CD4-positive, alpha-beta T cell treated with Interleukin-2 at 100 ng/mL for 4 hours (primary cell): ENCODE measurements at places on chromosomes 6 and 20.
A peak's percentile ranks its signal among the peaks of the same experiment; 100 is the strongest.

DNA sequence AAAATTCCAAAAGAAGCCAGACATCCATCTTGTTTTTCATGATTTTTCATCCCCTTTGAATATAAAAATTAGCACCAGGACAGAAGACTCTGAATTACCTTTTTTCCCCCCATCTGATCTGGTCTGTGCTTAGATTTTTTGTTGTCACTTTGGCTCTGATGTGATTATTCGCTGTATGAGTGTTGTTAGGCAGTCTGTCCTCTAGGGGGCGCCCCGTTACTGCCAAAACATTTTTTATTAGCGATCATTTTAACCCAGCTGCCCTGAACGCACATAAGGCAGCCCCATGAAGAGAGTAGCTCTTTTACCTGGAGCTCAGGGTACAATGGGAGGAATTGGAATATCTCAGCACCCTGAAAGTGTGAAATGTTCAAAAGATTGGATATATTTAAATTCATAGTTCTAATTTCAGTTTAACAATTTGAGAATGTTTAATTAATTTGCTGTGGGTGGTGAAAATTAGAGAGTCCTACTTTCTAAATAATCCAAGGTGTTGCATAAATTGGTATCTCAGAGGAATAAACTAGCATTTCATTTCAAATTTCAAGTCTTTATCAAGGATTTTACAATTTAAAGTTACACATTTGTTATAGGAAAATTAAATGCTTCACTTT, 60.8 kb downstream of the PRPH2 start:
- DNase-seq: peak; percentile 89

GRCh38 chr6:128479048-128479666, 41.2 kb downstream of the PTPRK start:
- DNase-seq: no peak

- DNase-seq: no peak
Measured at GRCh38 chr6:25173951-25174474, 105.2 kb upstream of the CARMIL1 start.

DNA sequence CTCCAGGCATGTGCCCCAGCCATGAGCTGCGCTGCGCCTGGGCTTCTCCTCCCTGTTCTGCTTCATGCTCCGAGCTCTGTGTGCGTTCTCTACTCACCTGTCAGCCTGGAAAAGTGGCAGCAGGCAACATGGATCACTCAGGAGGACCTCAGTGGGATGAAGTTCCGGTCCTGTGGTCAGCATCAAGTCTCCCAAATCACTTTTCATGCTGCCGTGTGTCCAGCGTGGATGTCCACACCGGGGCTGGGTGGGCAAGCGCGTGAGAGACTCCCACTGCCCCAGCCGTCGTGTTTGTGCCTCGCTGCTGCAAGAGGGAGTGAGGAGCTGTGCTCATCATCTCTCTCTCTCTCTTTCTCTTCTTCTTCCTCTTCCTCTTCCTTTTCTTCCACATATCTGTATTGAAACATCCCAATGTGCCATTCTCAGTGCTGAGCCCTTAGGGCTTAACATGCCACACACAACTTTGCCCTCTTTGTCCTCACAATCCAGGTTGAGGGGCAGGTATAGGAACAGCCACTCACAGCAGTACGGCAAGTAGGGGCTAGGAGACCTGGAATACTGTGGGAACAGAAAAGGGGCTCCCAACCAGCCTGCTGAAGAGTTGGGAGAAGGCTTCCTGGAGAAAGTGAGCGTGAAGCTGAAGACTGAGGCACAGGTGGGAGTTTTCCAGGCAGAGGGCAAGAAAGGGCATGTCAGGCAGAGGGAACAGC, 3.8 kb upstream of the PDYN start:
- no peak for DNase-seq

GRCh38 chr20:17381724-17382123, 149.5 kb downstream of the BFSP1 start:
- DNase-seq: no peak

DNA sequence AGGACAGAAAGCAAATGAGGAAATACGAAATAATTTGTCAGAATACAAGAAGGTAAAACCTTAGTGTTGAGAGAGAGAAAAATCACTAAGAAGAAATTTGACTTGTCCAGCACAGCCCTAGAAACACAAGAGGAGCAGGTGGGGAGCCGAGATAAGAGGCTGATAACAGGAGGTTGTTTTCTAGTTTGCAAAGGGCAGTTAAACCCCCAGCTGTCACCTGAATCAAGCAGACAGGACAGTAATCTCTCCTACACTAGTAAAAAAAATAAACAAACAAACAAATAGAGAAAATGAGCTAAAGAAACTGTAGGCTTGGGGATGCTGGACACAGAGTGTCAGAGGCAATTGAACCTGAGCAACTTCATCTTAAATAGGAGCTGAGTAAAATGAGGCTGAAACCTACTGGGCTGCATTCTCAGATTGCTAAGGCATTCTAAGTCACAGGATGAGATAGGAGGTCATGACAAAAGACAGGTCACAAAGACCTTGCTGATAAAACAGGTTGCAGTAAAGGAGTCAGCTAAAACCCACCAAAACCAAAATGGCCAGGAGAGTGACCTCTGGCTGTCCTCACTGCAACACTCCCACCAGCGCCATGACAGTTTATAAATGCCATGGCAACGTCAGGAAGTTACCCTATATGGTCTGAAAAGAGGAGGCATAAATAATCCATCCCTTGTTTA, 40.4 kb downstream of the FAM184A start:
- DNase-seq: no peak

GRCh38 chr20:44038681-44039123, 124.0 kb downstream of the TOX2 start:
- DNase-seq: no peak
